ENCODE measurements at places on chromosomes 12 and 14.

DNA sequence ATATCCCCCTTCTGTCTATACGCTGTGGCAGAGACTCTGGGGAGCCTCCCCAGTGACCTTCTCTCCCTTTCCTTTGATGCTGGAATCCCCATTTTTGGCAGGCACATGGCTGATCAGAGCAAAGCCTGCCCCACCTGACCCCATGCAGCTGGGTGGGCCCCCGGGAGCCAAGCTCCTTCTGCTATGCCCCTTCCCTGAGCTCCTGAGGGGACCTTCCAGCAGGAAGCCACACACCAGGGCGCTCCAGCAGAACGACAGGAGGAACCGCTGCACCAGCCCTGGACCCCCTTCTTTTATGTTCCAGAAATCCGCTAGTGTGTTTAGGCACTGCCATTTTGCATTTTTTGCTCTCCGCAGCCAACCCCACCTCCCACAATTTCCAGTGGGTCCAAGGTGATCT lies 44.6 kb downstream of the TRAFD1 start:
- no peak for DNase-seq

DNA sequence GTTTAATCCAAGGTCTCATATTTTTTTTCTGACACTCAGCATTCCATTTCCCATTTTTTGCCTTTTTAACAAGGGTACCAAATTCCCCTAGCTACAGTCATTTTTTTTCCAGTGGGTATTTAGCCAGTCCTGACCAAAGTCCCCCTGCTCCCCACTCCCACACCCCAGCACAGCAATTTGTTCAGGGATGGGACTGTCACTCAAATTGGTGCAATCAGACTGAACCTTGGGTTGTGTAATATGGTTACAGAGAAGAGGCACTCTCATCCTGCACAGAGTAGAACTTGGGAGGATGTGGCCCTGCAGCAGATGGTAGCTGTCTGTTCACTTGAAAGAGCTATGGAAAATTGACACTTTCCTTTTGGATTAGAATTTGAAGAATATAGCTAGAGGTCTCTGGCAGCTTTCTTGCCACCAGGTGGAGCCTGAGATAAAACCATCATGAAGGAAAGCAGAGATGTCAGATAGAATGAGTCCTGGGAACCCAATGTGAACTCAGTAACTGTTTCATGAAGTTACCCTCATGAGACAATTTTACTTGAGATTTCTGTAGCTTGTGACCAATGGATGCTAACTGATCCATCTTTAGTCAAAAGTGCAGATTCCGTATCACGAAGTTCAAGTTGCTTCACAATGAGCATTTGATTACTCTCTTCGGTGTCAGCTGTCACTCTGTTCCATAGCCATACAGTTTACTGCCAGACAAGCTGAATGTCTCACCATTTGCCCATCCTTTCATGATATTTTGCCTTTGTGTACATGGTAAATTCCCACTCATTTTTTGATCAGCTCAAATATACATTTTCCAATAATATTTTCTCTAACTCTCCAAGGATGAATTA lies 394.0 kb upstream of the SYT1 start:
- DNase-seq: peak; percentile 38

- DNase-seq: no peak
Observed at GRCh38 chr14:84084056-84084630, 1445.8 kb upstream of the FLRT2 start.

DNA sequence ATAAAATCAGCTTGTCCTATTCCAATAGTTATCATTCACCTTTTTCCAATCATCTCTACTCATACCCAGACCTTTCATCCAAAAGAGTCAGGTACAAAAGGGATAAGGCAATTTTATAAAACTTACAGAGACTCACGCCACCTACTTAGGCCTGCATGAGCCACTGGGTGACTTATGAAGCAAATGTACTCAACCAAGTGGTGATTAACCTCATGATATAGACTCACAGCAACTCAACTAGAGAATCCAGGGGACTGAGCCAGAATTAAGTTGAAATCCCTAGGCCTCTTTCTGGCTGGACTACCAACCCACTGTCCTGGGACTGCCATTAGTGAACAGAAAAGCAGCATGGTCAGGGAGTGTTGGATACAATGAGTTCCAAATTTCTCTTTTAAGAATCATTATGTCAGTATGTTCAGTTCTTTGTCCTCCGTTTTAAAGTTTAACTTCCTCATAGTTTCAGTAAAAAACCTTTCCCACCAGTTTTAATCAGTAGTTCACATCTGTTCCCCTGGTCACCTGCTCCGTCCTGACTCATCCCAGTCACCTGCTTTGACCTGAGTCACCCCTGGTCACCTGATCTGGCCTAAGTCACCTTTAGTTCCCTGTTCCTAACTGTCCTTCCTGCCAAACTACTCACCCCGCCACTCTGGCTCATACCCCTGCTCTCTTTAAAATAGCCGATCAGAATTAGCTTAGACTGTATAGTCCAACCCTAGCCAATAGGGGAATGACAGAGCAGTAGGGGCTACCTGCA lies 36.8 kb downstream of the SPTSSA start:
- DNase-seq: peak; percentile 56

DNA sequence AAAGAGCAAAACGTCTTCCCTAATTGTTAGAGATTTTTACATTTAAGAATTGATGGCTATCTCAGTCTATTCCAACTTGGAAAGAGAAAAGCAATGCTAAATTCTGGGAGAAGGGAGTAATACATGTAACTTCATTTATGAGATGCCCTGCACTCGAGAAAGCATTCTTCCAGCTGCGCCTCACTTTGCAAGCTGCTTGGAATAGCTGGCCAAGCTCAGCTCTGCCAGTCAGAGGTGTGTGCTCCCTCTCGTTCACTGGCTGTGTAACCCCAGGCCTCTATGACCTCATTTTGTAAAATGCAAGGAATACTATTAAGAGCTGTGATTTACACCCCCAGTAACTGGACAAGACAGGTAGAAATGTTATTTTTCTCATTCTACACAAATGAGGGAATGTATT lies 79.1 kb downstream of the OTX2 start:
- DNase-seq: no peak

DNA sequence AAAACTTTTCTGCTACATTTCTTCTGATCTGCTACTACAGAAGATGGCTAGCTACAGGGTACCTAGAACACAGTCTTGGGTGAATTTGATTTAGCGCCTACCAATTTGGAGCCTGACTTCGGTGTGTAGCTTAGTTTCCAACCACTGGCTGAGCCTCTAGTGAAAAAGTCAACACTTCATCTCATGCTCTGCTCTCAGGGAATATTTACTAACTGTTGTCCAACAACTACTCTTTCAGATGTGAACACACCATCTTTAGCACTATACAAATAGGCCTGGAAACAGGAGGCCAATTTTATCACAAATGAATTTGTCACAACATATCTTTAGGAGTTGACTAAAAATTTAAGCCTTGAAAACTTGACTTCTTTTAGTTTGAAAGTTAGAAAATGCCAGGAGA lies 167.9 kb downstream of the NELL2 start:
- no peak for DNase-seq

DNA sequence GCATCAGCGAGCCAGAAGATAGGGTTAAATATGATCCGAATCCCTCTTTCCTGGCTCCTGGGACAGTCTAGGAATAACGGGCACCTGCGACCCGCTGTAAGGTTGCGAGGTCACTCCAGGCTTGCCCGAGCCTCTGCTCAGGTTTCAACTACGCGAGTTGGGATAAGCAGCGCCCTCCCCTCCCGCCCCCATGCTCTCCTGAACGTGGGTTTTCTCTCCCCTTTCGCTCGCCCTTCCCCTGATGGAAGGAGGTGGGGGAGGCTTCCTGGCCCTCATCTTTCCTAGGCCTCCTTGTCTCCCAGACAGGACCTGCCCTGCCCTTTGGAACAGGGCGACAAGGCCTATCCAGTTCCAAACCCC lies 753 bp upstream of the ATP5MC2 start:
- DNase-seq: peak; percentile 48

Data from left colon (tissue), 2 donors.